ENCODE measurements at places on chromosomes 3 and 15. TPM values are rescaled to one million over a fixed set of nuclear protein-coding genes. Genes with fewer than 3 reads are reported as not detected.

DNA sequence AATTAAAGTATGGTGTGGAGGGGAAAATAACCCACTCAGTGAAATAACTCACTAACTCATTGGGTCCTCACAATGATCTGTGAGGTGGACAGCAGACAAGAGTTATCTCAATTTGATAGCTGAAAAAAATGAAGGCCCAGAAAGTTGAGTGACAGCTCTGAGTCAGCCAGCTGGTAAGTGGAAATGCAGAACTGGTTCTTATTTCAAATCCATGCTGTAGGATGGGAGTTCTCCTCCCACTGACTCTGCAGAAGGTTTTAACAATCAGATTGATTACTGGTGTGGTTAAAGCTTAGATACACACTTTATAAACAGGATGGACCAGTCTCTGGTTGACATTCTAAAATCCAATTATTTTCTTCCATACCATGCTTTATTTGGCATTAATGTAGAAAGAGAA, 87.0 kb upstream of the LMOD3 start:
- no peak overlapping the region for H3K4me3 ChIP-seq
- H3K4me1 ChIP-seq: no peaks in the 10 kb centered on the region
- no peaks in the 10 kb centered on the region for H3K36me3 ChIP-seq
- no peak for DNase-seq
- H3K27ac ChIP-seq: no peak overlapping the region
- H3K27me3 ChIP-seq: no peaks in the 10 kb centered on the region

DNA sequence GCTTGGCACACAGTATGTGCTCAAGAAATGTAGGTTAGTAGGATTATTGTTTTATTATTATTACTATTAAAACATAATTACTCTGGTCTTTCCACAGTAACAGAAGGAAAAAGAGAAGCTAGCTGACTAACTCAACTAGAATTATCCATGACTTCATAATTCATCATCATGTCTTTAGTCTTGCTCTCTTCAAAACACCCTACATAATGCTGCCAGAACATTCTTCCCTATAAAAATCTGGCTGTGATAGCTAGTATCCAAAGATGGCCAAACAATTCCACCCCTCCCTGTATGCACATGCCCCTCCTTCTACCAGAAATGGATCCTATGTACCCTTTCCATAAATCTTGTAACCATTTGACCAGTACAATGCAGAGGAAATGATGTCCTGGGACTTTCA, 48.8 kb upstream of the SRGAP3 start:
- DNase-seq: no peak
- H3K4me1 ChIP-seq: peaks cover 5% of the 10 kb centered on the region
- no peaks in the 10 kb centered on the region for H3K27me3 ChIP-seq
- H3K4me3 ChIP-seq: no peak overlapping the region
- no peak overlapping the region for H3K27ac ChIP-seq
- no peaks in the 10 kb centered on the region for H3K36me3 ChIP-seq

DNA sequence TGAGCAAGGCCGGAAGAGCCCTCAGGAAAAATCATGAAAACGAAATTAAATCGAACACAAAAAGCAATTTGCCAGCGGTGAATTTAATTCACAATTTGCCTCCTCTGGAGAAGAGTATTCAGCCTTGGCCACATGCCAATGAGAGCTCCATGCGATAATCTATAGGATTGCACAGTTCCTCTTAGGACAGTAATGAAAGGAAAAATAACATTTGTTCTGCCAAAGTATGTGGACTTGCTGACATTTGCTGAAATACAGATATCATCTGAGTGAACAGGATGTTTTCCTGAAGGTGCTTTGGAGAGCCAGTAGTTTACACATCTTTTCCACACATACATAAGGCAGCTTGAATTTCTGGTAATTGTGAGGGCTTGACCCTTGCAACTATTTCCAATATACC, 188.6 kb upstream of the PDZRN3 start:
- no peak overlapping the region for H3K4me3 ChIP-seq
- no peak for DNase-seq
- no peaks in the 10 kb centered on the region for H3K36me3 ChIP-seq
- no peaks in the 10 kb centered on the region for H3K4me1 ChIP-seq
- no peak overlapping the region for H3K27ac ChIP-seq

GRCh38 chr3:182214416-182214815, 502.7 kb downstream of the SOX2 start:
- no peak overlapping the region for H3K27ac ChIP-seq
- H3K4me1 ChIP-seq: no peaks in the 10 kb centered on the region
- H3K27me3 ChIP-seq: no peaks in the 10 kb centered on the region

KCNMB3 gene
- total RNA-seq: 1.7 TPM

- H3K36me3 ChIP-seq: no peaks in the 10 kb centered on the region
- H3K4me1 ChIP-seq: no peaks in the 10 kb centered on the region
- H3K27ac ChIP-seq: no peak overlapping the region
- no peak overlapping the region for H3K4me3 ChIP-seq
These were observed 252.9 kb upstream of the SOX2 start for GRCh38 chr3:181458857-181459256.

GRCh38 chr3:128801779-128802380, 75.9 kb downstream of the RAB7A start:
- no peak overlapping the region for H3K4me3 ChIP-seq
- H3K27me3 ChIP-seq: no peaks in the 10 kb centered on the region
- peaks cover 4% of the 10 kb centered on the region for H3K36me3 ChIP-seq
- DNase-seq: no peak
- H3K27ac ChIP-seq: no peak overlapping the region

- no peak overlapping the region for H3K4me3 ChIP-seq
- H3K27me3 ChIP-seq: no peaks in the 10 kb centered on the region
- no peaks in the 10 kb centered on the region for H3K4me1 ChIP-seq
- no peak for DNase-seq
- H3K36me3 ChIP-seq: no peaks in the 10 kb centered on the region
These were observed 70.0 kb downstream of the ALCAM start for GRCh38 chr3:105436687-105437086.

- H3K4me1 ChIP-seq: no peaks in the 10 kb centered on the region
- H3K4me3 ChIP-seq: no peak overlapping the region
- DNase-seq: no peak
- H3K27me3 ChIP-seq: no peaks in the 10 kb centered on the region
- no peak overlapping the region for H3K27ac ChIP-seq
These were observed 103.6 kb downstream of the APBA2 start for GRCh38 chr15:28989239-28989830.

- H3K27me3 ChIP-seq: no peaks in the 10 kb centered on the region
- no peaks in the 10 kb centered on the region for H3K36me3 ChIP-seq
- H3K4me1 ChIP-seq: no peaks in the 10 kb centered on the region
- H3K27ac ChIP-seq: no peak overlapping the region
- no peak overlapping the region for H3K4me3 ChIP-seq
These were observed 117.8 kb upstream of the KCNH8 start for GRCh38 chr3:19030522-19030839.

DNA sequence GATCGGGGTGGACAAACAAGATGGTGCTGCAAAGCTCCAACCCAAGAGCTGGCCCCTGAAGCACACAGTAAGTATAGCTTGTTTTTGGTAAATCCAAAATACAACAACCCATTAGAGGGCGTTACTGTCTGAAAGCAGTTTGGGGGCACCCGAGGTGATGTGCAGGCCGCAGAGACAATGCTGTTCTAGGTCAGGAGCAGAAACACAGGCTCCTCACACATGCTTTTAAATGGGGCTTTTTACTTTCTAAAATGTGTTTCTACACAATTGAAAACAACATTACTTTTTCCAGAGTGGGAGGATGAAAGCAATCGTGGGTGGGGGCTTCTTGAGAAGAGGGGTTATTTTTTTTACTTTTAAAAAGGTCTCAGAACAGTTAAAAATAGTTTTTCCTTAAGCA, 1029.3 kb upstream of the CFAP20DC start:
- H3K27me3 ChIP-seq: no peaks in the 10 kb centered on the region
- H3K4me3 ChIP-seq: no peak overlapping the region
- H3K27ac ChIP-seq: no peak overlapping the region
- no peaks in the 10 kb centered on the region for H3K36me3 ChIP-seq

ZNF80 gene
- not detected for total RNA-seq

LPP gene
- total RNA-seq: 170 TPM

GRCh38 chr3:111314181-111314873, 227.7 kb upstream of the CD96 start:
- H3K27me3 ChIP-seq: no peaks in the 10 kb centered on the region
- no peaks in the 10 kb centered on the region for H3K4me1 ChIP-seq
- DNase-seq: no peak
- no peak overlapping the region for H3K4me3 ChIP-seq

GRCh38 chr15:88161636-88162035, 94.9 kb downstream of the NTRK3 start:
- H3K36me3 ChIP-seq: no peaks in the 10 kb centered on the region
- H3K4me1 ChIP-seq: no peaks in the 10 kb centered on the region
- H3K27me3 ChIP-seq: no peaks in the 10 kb centered on the region
- DNase-seq: no peak

- DNase-seq: peak; percentile 75
- no peaks in the 10 kb centered on the region for H3K27me3 ChIP-seq
- H3K4me1 ChIP-seq: peaks cover 2% of the 10 kb centered on the region
- no peaks in the 10 kb centered on the region for H3K36me3 ChIP-seq
- H3K27ac ChIP-seq: peak overlapping the region; percentile 94
These were observed 648 bp upstream of the P2RY1 start for GRCh38 chr3:152834191-152834775.

- DNase-seq: no peak
- no peak overlapping the region for H3K27ac ChIP-seq
- no peaks in the 10 kb centered on the region for H3K36me3 ChIP-seq
- peak overlapping the region; percentile 25 for H3K4me3 ChIP-seq
- H3K27me3 ChIP-seq: peaks cover 12% of the 10 kb centered on the region
These were observed 672 bp upstream of the KY start for GRCh38 chr3:134651347-134652041.
